D721Med (cell line): ENCODE measurements at places on chromosomes 5 and 9.

- no peak for DNase-seq
These were observed 42.0 kb upstream of the LVRN start for GRCh38 chr5:115920171-115920725.

- no peak for DNase-seq
These were observed 231.0 kb upstream of the GRAMD2B start for GRCh38 chr5:126192226-126192625.

GRCh38 chr5:68408345-68408871, 192.9 kb downstream of the PIK3R1 start:
- DNase-seq: no peak

- DNase-seq: no peak
These were observed 643.7 kb downstream of the TLE1 start for GRCh38 chr9:81045658-81046057.

DNA sequence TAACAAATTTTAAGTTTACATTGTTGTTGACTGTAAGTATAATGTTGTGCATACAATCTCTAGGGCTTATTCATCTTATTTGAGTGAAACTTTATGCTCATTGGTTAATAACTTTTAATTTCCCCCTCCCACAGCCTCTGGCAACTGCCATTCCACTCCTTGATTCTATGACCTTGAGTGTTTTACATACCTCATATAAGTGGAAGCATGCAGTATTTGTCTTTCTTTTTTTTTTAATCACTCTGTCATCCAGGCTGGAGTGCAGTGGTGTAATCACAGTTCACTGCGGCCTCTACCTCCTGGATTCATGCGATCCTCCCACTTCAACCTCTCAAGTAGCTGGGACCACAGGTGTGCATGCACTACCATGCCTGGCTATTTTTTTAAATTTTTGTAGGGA, 83.9 kb downstream of the KCTD16 start:
- DNase-seq: no peak

DNA sequence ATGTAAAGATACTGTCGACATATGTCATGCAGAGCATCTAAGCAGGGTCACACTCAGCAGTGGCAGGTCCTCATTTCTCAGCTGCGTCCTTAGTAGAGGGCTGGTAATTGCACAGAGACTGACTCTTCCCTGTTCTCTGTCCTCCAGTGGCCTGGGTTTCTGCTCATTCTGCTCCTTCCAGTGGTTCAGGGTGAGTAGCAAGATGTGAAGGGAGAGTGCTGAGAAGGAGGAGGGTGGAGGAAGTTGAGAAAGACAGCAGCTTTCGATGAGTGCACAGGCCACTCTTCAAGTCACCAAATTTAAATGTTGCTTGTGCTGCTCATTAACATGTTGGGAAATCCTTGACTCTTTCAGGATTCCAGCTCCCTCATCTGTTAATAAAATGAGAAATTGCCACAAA, 203.9 kb downstream of the FBXL7 start:
- DNase-seq: no peak

DNA sequence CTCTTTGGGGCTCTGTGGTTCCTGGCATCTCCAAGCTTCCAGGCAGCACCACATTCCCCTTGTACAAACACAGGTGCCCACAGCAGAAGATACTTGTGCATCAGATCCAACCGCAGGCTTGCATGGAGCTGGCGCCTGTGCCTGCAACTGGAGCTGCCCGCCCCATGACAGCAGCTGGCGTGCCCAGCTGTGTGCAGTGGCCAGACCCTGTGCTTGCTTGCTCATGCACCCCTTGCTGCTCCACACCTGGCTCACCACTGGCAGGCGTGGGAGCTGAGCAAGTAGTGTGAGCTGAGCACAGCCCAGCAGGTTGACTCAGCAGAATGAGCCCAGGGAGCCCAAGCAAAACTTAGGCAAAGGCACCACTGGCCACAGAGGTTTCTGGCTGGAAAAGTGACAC, 84.4 kb upstream of the STARD4 start:
- DNase-seq: no peak

- DNase-seq: no peak
These were observed 428.7 kb upstream of the SGCD start for GRCh38 chr5:155898284-155898683.

DNA sequence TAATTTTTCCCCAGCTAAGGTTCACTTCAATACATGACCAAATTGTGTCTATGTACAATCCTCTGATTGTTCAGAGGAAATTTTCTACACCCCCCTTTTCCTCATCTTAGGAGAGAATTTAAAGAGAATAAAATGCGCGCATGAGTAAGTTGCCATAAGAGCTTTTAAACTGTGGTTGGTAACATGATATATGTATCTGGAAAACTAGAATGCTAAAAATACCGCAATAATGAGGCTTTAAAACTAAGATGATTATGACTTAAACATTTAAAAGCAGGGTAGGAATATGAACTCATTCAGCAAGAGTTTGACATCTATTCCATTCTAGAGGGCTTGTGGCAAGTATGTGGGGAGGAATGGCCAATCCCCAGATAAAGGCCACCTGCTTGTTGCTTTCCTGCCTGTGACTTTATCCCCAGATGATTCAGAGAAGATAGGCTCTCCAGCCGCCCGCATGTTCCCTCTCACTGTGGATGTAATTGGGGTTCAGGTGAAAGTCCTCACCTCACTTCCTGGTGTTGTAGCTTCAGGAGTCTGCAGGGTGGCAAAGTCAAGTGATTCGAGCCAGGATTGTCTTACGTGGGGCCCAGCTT, 26.5 kb upstream of the BASP1 start:
- no peak for DNase-seq

DNA sequence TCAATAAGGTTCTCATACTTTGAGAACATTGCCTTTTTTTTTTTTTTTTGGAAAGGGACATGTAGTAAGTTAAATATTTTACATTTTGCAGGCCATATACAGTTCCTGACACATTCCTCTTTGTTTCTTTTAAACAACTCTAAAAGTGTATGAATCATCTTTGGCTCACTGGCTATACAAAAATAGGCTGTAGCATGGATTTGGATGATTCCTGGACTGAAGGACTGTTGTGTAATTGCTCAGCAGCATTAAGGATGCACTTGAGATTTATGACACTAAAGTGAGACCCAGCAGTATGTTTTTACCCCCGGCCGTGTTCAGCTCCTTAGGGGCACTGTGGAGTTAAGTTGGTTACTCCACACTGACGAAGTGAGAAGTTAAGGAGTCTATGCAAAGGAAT, 41.3 kb downstream of the VPS13A start:
- no peak for DNase-seq

- no peak for DNase-seq
These were observed 11.3 kb upstream of the ANGPTL2 start for GRCh38 chr9:127133739-127134167.

- DNase-seq: no peak
These were observed 402.4 kb downstream of the CSNK1G3 start for GRCh38 chr5:123914333-123914732.
